ENCODE measurements at places on chromosomes 7 and 10. TPM values are rescaled to one million over a fixed set of nuclear protein-coding genes. Genes with fewer than 3 reads are reported as not detected.

DNA sequence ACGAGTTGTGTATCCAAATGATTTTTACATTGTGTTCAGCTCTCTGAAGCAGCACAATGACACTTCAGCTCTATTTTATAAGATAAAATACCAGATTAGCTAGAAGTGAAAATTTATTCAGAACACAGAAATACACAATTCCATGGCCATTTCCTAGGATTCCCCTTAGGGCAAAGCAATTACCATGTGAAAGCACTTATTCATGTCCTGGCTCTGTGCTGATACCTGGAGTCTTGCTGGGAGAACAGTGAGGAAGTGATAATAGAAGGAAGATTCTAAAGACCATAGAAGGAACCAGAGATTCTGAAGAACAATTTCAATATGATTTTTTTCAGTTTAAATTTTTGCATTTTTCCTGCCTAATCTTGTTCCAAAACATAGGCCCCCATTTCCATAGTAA, 657.4 kb upstream of the ZWINT start:
- no peak for DNase-seq

DNA sequence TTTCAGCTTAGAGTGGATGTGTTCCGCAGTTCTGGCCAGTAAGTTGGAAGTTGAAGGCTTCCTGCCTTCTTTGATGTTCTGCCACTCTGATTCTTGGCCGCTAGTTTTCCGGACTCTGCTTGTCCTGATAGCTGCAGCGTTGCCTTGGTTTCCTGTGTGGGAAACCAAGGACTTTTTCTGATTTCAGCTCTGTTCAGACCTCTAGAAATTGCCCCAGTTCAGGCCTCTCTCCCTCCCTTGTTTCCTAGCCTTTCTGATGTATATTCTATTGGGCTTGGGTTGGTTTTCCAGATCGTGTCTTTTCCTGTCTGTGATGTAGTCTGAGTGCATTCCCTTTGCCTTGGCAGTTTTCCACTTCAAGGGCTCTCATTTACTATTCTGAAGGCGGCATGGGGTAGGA, 318.7 kb downstream of the BBS9 start:
- DNase-seq: no peak

DNA sequence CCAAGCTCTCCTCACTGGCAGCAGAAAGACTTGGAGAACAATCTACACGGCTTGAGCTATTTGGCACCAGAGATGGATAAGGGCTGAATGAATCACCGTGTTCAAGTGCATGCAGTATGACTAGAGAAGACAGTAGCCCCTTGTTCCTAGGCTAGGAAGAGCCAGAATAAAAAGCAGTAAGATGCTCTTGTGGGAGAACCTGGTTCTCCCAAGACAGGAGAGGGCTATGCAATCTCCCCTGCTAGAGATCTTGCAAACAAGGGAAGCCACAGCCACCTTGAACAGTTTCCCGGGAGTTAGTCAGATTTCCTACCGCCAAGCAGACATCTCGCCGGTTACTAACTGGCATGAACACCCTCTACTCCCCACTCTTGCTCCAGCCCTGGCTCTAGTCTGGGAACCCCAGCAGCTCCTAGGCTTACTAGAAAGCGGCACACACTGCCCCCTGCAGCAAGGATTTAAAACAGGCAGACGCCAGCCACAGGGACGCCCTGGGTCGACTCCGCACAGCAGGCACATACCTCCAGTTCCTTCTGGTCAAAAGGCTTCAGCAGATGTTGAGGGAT, 107.3 kb downstream of the SMURF1 start:
- peak; percentile 55 for DNase-seq

- no peak for DNase-seq
Observed at GRCh38 chr10:62744136-62744535, 60.4 kb upstream of the ADO start.

INHBA gene
- polyA plus RNA-seq: 0.20 TPM

DNA sequence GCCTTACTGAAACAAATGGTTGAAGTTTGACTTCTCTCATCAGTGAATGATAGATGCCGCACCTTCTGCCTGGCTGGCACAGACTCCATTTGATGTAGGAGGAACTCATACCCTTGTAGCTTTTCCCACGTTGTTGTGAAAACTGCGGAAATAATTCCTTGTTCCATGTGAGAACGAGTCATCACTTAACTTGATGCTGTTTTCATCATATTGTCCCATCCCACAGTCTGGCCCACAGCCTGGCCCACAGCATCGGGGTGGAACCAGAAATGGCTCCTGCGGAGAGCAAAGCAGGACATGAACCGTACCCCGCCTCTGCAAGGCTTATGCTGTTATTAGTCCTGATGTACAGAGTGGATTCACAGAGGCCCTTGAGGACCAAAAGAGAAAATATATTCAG, 587.0 kb downstream of the SDK1 start:
- DNase-seq: no peak

DNA sequence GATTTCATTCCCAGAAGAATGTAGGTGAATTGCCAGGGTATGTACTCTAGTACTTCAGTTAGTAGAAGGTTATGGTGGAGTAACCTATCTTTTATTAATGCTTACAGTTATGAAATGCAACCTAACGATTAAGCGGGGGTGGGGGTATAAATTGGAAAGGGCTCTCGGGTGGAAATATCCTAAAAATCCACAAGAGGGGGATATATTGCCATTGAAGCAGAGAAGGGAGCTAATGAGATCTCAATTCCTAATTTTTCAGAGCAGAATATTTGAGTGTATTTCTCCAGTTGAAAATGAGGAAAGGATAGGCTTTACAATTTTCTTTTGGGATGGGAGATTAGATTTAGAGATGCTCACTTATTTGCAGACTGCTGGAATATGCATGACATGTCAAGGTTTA, 90.8 kb downstream of the DNAJB9 start:
- no peak for DNase-seq

GRCh38 chr7:37901236-37901827, 15.3 kb downstream of the SFRP4 start:
- DNase-seq: peak; percentile 51

DNA sequence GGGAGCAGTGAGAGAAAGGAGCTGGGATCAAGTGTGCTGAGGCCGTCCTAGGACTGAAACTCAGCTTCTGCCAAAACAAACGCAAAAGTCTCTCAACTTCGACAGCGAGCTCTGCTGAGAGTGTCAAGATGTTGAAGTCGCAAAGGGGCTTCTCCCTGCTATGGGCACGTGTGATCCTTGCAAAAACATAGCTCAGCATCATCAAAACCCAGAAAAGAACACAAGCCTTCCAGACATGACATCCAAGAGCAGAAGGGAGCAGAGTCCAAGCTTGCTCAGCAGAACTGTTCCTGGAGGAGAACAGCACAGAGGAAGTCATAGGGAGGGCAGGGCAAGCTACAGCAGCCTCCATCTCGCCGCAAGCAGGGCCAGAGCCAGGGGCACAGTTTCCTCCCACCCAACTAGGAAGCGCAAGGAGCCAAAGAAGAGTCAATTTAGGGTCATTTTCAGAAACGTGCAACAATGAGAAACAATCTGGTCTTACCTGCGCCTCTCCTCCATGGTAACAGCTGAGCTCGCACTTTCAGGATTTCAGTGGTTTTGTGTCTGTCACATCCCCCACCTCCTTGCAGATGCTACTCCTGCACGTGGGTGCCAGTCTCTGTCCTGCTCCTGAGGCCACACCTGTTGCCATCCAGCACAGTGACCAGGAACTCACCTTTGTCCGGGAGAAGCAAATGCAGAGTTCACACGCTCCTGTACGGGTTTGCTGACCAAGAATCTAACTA, 113.9 kb downstream of the DIP2C start:
- no peak for DNase-seq

GRCh38 chr7:1427064-1427657, 32.1 kb downstream of the MICALL2 start:
- DNase-seq: no peak

NAT16 gene
- polyA plus RNA-seq: 0.12 TPM

ARHGAP12 gene
- 22.1 TPM for polyA plus RNA-seq

DNA sequence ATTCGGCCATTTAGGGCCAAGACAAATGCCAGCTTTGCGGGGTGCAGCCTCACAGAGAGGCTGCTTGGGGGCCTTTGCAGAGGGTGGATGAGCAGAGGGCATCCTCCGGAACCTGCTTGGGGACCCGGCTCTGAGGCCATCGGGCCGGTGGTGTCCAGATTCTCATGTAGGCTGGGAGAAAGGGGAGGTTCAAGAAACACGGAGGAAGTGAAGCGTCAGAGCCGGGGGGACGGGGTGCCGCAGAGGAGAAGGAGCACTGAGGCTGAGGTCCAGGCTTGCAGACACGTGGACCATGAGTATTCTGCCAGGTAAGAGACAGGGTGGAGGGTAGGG, 150.7 kb upstream of the SHH start:
- no peak for DNase-seq

ZSWIM8 gene
- polyA plus RNA-seq: 33.9 TPM

SHH gene
- polyA plus RNA-seq: 0.79 TPM

DNA sequence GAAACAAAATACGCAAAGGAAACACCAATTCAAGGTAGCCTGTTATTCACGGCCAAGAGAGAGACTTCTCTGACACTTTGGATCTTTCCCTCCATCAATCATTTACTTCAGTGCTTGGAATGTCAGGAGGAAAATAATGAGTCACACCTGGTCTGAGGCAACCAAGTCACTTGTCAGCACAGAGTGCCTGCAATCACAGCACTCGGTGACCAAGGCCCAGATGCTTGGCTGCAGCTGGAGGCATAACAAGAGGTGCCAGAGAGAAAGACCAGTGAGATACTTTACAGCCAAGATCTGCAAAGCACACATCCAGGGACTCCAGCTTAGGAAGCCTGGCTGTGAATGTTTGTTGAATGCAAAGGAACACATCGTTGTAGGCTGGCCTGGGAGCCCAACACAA, 33.9 kb downstream of the ASB13 start:
- DNase-seq: peak; percentile 65

GRCh38 chr10:22719406-22720042, 5.1 kb upstream of the PIP4K2A start:
- DNase-seq: no peak

GRCh38 chr10:25297466-25297865, 122.7 kb downstream of the GPR158 start:
- no peak for DNase-seq

- DNase-seq: no peak
Observed at GRCh38 chr10:126208726-126209302, 179.5 kb downstream of the ADAM12 start.

DNA sequence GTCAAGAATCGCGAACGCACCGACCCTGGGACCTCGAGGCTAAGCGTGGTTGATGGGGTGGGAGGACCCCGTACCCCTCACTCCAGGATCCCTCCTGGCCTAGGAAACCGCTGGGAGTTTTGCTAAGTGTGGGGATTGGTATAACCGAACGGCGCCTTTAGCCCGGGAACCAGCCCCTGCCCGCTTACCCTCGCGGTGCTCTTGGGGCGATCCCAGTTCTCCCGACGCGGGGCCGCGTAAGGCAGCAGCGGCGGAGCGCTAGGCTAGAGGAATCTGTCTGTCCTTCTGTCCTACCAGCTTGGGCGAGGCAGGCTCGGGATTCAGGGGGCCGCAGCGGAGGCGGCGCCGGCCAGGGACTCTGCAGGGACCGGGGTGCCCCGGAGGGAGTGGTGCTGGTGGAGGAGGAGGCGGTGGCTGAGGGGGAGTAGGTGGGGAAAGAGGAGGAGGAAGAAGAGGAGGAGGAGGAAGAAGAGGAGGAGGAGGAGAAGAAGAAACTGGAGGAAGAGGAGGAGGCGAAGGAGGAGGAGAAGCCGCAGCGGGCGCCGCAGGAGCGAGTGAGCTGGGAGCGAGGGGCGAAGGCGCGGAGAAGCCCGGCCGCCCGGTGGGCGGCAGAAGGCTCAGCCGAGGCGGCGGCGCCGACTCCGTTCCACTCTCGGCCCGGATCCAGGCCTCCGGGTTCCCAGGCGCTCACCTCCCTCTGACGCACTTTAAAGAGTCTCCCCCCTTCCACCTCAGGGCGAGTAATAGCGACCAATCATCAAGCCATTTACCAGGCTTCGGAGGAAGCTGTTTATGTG, 439 bp upstream of the EMX2 start:
- peak; percentile 29 for DNase-seq

DNA sequence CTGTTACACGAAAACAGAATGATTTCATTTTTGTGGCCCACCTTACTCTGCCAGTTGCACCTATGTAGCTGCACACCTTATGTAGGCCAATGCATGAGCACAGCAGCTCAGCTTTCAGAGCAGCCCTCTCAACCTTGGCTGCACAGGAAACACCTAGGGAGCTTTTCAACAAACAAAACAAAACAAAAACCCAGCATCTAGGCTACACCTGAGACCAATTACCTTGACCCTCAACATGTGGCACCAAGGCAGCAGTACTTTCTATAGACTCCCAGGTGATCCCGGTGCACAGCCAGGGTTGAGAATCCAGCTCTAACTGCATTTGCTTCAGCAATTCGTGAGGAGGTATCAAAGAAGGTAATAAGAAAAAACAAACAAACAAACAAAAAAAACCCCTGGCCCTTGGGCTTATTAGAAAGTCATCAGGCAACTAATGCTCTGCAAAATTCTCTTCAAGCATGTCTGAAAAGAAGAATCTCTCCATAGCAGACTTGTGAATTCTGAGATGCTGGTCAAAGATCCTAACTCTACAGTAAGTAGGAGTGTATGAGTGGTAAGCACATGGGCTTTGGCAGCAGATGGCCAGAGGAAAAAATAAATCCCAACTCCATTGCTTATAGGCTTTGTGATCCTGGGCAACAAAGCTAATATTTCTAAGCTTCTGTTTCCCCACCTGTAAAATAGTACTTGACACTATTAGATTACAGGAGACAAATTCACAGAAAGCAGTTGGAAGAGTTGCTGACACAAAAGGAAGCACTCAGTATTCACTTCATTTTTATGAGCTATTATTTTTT, 113.4 kb upstream of the NOBOX start:
- DNase-seq: no peak

TCAF2 gene
- polyA plus RNA-seq: 0.06 TPM

NEUROD6 gene
- not detected for polyA plus RNA-seq

VWDE gene
- 0.59 TPM for polyA plus RNA-seq

DNA sequence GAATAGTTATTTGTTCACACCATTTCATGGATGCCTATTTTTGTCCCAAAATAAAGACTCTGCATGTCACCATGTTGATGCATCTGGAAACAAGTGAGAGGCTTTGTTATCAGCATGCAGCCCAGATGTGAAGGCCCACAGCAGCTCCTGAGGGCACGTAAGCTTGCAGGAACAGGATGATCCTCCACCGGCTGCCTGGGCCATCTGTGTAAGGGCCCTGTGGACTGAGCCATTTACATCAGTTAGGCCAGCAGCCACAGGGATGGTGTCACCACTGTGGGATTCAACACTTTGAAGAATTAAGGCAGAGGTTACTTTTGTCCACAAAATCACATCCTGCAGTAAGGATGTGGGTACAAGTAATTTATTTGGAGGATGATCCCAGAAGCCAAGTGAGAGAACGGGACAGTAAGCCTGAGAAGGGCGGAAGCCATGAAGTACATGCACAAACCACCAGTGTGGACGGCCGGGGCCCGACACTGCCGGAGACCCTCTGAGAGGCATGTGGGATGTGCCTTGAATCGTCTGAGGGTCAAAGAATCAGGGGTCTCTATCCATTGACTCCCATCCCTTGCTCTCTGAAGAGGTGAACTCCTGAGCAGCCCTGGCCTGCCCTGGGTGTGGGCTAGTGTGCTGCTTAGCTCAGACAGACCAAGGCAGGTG, 609.7 kb downstream of the DNAJB6 start:
- no peak for DNase-seq

DNA sequence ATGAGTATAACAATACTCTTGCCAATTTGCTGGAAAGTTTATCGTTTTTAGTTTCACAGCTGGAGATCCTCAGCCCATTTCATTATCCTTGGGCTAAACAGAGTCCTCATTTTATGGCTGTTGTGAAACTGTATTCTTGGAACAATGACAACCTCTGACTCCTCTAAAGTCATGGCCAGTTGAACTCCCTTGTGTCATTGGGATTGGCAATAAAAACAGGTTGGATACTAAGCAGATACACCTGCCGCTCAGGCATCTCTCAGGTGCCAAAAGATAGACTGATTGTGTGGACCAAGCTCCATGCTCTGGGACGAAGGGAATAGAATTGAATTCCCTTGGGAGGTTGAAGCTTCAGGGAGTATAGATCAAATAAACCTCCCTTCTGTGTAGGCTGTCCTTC, 182.2 kb downstream of the WDR11 start:
- no peak for DNase-seq

Measured in A549 (cell line).